ENCODE measurements at places on chromosomes 1 and 21.

DNA sequence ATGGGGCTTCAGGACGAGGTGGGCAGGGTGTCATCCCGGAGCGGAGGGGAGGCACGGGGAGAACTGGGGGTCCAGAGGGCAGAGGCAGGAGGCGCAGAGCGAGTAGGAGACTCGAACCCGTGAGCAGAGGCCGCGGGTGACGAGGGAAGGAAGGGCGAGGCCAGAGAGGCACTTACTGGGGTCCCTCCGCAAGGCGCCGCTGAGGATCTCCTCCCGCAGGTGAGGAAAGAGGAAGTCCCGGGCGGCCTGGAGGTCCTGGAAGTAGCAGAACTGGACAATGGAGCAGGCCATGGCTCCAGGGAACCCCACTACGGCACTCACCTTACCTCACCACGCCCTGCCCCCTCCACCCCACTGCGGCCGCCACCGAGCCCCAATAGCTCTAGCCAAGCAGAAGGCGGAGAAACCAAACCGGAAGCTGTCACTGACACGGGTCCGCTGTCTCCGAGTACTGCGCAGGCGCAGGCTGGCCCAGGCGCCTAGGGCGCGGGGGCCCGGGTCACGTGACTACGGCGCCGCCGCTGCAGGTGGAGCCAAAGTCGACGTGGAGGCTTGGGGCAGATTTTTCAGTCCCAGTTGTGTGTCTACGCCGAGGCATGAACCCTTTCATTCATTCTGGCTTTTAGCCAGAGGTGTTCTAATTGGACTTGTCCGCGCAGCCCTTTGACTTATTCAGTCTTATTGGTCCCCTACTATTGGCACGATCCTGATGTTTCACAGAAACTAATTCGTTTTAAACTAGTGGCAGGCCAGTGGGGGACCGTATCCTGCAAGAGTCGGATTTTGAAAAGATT lies at the start of gene RAB3GAP2:
Gene RAB3GAP2 (minus strand): TSS at position 407 of the 794 bp plus-strand sequence. CDS start 116 bp downstream, at position 291.
- peak; percentile 95 for DNase-seq

GRCh38 chr1:62161711-62162110 lies 32.9 kb upstream of the L1TD1 start:
- no peak for DNase-seq

DNA sequence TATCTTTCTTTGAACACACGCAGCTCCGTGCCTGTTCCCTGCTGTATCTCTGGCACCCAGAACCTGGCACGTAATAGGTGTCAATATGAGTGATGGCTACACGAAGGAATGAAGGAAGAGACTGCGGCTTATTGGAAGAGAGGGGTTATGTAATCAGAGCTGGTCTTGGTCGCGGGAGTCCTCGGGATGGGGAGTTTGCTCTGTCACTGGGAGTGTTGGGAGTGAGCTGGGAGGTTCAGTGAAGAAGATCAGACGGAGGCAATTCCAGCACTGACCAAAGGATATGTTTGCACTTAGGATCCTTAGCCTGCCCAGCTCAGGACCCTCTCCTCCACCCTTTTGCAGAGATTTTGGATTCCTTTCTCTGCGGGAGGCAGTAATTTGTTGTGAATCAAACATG lies 709.1 kb downstream of the PTPRU start:
- no peak for DNase-seq

DNA sequence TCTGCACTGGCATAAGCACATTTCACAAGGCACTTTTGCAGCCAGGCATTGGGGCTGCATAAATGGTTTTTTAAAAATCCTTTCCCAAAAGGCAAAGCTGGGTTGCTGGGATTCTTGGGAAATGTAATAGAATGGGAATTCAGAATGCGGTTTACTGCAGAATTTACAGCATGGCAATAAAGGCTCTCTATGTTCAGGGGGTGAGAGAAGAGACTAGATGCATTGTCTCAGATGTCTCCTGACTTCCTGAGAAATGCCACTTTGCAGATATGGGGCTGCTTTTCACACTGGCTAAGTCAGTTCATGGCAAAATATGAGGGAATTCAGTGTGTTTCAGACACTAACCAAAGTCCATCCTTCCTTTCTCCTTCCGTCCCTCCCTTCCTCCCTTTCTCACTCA lies 13.5 kb downstream of the FCGR2B start:
- no peak for DNase-seq

- DNase-seq = no peak
Measured at GRCh38 chr1:91499904-91500755, 521 bp upstream of the CDC7 start.

DNA sequence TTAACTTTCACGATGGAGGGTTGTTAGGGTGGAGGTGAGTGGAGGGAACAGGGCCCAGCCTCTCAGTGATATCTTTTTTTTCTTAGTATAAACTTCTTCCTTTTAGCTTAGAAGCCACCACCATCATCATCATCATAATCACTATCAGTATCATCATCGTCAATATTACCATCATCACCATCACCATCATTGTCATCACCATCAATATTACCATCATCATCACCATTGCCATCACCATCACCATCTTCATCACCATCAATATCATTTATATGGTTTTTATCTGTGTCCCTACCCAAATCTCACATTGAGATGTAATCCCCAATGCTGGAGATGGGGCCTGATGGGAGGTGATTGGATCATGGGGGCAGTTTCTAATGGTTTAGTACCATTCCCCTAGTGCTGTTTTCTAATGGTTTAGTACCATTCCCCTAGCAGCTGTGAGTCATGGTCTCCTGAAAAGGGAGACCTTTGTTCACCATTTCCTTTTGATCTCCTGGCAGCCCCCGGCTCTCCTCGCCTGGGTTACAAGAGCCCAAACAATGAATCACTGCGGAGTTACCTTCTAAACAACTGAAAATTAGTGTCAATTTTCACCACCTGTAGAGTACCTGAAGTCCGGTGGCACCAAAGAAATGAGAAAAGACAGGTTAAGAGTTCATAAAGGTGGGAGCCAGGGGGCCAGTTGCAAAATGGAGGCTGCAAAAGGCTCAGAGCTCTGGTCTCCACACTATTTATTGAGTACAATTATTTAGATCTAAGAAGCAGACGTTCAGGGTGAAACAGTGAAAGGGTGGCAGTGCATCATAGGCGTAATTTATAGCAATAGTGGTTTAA lies 3.1 kb upstream of the PLA2G2E start:
- DNase-seq = no peak

DNA sequence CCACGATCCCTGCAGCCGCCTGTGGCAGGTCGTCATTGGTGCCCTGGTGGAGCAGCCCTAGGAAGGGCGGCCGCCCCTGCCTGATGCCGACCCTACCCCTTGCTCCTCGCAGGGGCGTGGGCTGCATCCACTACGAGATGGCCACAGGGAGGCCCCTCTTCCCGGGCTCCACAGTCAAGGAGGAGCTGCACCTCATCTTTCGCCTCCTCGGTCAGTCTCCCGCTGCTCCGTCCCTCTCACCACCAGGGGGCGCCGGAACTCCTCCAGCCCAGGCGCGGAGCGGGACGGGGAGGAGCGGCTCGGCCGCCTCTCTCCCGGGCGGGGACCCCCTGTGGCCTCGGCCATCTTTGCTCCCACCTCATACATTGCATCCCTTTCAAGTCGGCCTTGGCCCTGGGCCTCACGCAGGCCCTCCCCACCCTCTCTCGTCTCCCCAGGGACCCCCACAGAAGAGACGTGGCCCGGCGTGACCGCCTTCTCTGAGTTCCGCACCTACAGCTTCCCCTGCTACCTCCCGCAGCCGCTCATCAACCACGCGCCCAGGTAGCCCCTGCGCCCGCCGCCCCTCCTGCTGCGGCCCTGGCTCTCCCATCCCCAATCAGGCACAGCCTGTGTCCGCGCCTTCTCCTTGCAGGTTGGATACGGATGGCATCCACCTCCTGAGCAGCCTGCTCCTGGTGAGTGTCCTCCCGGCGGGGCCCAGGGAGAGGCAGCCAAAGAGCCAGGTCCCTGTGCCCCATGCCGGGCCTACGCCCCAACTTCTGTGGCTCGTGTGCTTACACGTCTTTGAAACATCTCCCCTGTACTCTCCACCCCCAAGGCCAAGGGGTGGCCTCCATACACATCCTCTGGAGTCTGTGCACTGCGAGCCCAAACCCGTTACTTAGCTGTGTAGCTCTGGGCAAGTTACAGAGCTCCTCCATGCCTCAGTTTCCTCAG lies 24.7 kb downstream of the CDK18 start:
- DNase-seq = peak; percentile 70

DNA sequence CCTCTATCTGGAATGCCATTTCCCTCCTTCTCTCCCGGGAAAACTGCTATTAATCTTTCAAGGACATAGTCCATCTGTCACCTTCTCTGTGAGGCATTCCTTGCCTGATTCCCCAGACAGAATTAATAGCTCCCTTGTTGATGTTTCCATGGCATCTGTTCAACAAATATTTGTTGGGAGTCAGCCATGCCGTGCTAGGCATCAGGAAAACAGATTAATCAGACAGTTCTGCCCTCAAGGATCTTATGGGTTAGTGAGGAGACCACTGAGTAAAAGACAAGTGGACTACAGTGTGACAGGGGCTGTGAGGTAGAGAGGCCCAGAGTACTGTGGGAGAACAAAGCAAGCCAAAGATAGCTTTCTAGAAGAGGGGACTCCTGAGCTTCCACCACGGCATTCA lies 11.4 kb upstream of the MAGOH start:
- DNase-seq = no peak

GRCh38 chr1:232112076-232112475 lies 485.5 kb downstream of the DISC1 start:
- DNase-seq = no peak

DNA sequence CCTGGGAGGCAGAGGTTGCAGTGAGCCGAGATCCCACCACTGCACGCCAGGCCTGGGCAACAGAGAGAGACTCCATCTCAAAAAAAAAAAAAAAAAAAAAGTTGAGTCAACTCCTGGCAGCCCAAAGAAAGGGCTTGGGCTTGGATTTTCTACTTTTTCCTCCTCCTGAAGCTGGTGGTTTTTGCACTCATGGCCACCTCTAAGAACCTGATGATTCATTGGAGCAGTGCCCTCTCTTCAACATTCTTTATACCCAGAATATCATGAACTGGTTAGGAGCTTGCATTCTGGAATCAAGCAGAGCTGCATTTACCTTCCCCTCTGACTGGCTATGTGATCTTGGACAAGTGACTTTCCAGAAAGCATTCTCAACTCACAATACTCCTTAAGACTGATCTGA lies 3.5 kb upstream of the ACTA1 start:
- DNase-seq = no peak

- no peak for DNase-seq
Measured at GRCh38 chr1:54165146-54165545, 12.3 kb upstream of the CDCP2 start.

DNA sequence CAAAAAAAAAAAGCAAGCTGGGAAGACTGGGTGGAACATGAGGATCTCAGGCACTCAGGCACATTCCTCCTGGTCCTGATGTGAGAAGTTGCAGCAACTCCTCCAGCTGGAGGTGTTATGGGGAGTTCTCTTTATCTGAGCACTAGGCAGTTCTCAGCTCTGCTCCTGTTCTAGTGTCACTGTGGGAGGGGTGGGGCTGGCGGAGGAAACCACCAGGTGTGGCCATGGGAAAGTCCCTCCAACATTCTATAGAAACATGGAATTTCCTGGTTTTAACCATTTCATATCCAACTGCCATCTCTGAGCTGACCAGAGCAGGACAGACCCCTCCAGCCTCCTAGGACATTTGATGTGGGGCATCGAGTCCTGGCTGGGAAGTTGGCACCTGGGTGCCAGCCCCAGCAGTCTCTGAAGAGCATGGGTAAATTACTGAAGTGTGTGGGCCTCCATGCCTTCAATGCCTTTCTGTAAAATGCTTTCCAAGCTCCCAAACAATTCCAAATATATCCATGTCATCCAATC lies 804 bp upstream of the IKBKE start:
- DNase-seq = no peak

DNA sequence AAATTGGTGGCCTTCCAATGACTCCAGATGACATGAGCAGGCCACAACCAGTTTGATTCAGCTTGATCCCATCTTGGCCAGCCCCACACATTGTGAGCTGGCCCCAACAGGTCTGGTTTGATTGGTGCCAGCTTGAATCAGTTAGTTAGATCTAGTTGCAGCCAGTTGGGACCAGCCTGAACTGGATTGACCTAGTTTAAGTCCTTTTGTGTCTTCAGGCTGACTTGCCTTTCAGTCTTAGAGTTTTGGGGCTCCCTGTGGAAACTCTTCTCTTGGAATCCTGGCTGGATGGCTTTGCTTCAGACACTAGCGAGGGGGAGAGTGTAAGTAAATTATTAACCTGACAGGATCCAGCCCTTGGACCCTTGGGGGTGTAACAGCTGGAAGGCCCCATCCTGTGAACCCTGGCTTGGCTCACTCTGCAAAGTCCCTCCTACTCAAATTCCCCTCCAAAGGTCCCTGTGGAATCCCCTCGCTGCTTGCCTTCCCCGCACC lies 36.2 kb upstream of the POU3F1 start:
- DNase-seq = no peak

DNA sequence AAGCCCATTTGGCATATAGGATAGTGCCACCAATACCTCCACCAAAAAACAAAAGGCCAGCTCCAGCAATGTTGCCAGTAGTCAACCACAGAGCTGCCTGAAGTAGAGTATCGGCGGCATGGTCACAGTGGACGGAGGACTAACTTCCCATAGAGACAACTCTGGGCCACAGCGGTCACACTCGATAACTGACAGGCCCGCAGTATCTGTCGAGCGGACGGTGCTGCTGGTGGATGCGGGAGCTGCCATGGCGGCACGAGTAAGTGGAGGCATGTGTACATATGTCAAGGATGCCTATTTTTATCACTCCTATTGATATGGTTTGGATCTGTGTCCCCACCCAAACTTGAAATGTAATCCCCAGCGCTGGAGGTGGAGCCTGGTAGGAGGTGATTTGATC lies 4.1 kb downstream of the KRTAP12-1 start:
- DNase-seq = no peak

GRCh38 chr1:70855203-70855602 lies 192.4 kb downstream of the PTGER3 start:
- no peak for DNase-seq

- no peak for DNase-seq
Measured at GRCh38 chr1:36506276-36506920, 23.7 kb upstream of the CSF3R start.

DNA sequence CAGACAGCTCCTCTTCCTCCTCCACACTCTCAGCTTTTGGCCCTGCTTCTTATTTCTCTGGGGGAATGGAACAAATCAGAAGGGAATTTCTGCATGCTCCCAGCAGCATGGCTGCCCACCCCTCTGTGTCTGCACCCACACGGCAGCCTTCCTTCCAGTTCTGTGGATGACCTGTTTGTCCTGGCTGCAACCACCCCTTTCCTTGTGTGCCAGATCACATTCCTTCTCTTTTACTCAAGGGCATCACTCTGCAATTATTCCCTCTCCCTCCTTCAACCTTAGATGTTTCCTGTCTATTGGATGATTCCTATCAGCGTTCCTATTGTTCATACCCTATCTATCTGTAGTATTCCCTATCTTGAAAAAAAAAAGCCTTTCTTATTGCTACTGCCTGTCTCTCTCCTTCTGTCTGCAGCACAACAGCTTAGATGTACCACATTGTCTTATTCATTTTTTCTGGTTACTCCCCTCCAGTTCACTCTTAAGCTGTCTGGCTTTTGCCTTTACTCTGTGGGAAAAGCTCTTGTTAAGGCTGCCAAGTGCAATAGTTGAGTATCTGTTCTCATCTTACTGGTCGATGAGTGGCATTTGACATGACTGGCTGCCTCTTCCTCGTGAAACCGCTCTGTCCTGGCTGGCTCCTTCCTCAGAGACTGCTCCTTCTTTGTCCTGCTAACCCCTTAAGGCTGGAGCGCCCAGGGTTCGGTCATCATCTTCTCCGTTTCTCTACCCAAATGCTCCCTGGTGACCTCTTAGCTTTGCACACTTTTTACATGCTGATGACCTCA lies 351.1 kb downstream of the CAMTA1 start:
- DNase-seq = no peak

- DNase-seq = no peak
Measured at GRCh38 chr1:113283914-113284313, 106.4 kb upstream of the MAGI3 start.
